ENCODE measurements at places on chromosomes 3 and 15.

DNA sequence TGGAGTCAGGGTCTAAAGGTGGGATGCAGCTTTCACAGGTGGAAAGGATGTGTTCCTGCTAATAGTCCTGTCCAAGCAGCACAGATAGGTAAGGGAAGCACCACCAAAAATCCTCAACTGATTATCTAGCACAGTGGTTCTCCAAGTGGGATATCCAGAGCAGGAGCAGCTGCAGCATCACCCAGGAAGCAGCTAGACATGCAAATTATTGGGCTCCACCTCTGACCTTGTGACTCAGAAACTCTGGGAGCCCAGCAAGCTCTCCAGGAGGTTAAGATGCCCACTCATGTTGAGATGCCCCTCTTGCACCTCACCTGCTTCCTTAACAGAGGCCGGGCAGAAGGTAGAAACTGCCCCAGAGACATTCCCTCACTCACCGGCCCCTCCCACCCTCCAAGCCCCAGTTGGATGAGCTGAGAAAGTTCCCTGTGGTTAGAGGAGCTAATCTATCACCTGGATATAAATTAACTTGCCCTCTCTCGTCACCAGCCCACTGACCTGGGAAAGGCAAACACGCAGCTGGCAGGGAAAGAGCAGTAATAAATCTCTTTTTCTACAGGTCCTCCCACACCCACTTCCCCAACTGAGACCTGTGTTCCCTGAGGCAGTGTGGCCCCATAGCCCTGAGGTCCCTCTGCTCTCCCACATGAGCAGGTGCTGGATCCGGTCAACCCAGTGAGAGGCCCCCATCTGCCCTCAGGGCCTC lies 39.3 kb downstream of the ADCY5 start:
- no peak for DNase-seq

GRCh38 chr3:46078712-46079400 lies 51.6 kb upstream of the XCR1 start:
- peak; percentile 80 for DNase-seq

GRCh38 chr15:87576486-87577176 lies 679.9 kb downstream of the NTRK3 start:
- no peak for DNase-seq

- no peak for DNase-seq
Measured at GRCh38 chr3:189838291-189838690, 207.1 kb downstream of the TP63 start.

- DNase-seq: no peak
Measured at GRCh38 chr3:114212646-114213045, 24.7 kb downstream of the ZNF80 start.

DNA sequence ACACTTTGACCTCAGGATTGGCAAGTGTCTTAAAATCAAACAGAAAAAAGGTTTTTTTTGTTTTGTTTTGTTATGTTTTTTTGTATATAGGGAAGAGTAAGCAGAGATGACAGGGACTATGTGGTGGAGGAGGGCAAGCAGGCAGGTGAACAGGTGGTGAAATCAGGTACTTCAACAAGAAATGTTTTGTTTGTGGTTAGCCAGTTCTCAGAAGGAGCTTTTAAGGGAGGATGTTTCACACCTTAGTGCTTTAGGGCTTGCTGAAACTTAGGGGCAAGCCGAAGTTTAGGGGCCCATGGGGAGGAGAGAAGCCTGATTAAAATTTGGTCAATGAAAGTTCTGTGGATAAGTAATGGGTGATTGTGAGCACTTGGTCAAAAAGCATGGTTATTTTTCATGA lies 370.7 kb upstream of the SLCO3A1 start:
- DNase-seq: no peak

GRCh38 chr3:111723293-111724215 lies 128.4 kb upstream of the ZBED2 start:
- no peak for DNase-seq

GRCh38 chr3:24167429-24167828 lies 222.3 kb downstream of the NR1D2 start:
- DNase-seq: no peak

- DNase-seq: no peak
Measured at GRCh38 chr15:63874616-63875015, 40.9 kb upstream of the HERC1 start.

DNA sequence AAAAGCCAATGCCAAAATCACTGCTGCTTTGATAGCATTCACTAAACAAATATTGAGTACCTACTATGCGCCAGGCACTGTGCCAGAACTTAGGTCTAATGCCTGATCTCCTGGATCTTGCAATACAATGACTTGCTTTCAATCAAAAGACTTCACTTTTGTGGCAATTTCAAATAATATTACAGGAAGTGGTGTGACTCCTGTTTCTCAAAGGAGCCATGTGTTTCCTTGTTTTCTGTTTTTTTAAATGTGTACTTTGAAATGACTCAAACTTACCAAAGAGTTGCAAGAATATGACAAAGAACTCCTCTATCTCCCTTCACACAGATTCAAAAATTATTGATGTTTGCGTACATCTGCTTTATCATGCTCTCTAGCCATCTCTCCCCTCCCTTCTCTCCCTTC lies 18.3 kb downstream of the OSBPL10 start:
- DNase-seq: no peak

GRCh38 chr3:151550642-151551041 lies 89.8 kb upstream of the IGSF10 start:
- DNase-seq: no peak
